Peyer's patch (tissue), 4 donors: ENCODE measurements at places on chromosomes 11 and 22.

DNA sequence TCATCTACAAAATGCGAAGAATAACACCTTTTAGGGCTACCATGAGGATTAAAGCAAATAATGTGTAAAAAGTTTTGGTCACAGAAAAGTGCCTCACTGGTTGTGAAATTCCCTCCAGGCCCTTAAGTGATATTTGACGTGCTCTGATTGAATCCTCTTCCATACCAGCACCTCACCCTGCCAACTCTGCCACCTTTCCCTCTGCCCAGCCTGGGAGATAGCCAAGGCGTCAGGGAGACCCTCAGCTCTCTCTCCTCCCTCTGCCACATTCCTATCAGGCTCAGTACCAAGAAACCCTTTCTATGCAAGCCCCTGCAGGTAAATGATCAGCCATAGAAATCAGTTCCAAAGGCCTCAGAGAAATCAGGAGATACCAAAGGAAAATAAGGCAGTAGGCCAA lies 21.4 kb downstream of the PLEKHA7 start:
- H3K27me3 ChIP-seq = no peaks in the 10 kb centered on the region
- DNase-seq = no peak
- no peak overlapping the region for H3K4me3 ChIP-seq
- no peaks in the 10 kb centered on the region for H3K4me1 ChIP-seq

GRCh38 chr22:11307998-11308397 lies 4220.0 kb upstream of the OR11H1 start:
- H3K4me3 ChIP-seq = no peak overlapping the region

- H3K4me3 ChIP-seq = no peak overlapping the region
- no peak for DNase-seq
- no peaks in the 10 kb centered on the region for H3K36me3 ChIP-seq
- H3K4me1 ChIP-seq = no peaks in the 10 kb centered on the region
- no peak overlapping the region for H3K27ac ChIP-seq
These were observed 85.9 kb upstream of the MYOD1 start for GRCh38 chr11:17633279-17633986.

DNA sequence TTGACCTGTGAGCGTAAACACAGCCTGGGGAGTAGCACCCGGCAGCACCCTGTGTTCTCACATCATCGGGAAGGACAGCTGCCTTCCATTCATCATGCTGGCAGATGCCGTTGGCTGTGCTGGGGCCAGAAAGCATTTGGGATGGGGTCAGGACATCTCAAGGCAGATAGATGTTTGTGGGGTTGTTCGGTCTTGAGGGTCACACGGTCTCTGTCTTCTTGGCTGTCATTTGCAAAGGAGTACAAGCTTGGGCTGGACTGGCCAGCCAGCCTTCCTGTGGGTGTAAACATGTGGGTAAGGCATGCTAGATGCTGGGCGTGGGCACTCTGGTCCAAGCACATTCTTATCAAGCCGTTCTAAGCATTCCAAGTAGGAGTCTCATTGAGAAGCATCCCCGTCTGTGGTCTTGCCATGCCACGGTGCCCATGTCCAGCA lies 81.4 kb downstream of the TBC1D22A start:
- no peak overlapping the region for H3K27ac ChIP-seq
- H3K4me1 ChIP-seq = no peaks in the 10 kb centered on the region
- no peak for DNase-seq
- H3K27me3 ChIP-seq = no peaks in the 10 kb centered on the region
- H3K4me3 ChIP-seq = no peak overlapping the region

GRCh38 chr11:134360050-134360835 lies 28.5 kb downstream of the GLB1L2 start:
- H3K27me3 ChIP-seq = no peaks in the 10 kb centered on the region
- H3K4me1 ChIP-seq = no peaks in the 10 kb centered on the region
- peak; percentile 90 for DNase-seq
- H3K27ac ChIP-seq = no peak overlapping the region

DNA sequence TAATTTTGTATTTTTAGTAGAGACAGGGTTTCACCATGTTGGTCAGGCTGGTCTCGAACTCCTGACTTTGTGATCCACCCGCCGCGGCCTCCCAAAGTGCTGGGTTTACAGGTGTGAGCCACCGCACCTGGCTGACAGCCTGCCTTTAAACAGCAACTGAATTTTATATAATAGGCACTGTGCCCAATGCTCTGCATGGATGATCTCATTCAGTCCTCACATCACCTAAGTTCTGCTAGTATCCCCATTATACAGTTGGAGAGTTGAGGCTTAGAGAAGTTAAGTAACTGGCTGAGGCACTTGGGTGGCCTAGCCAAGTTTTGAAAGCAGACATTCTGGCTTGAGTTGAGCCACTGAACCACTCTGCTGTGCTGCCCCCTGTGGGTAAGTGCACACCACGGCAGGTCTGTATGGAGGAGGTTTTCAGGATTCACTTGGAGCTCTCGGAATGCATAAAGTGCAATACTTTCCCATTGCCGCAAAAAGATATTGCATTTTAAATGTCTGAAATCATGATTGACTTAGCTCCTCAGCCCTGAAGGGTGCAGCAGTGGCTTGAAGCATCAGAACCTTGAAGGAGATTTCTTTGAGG lies 112.4 kb downstream of the LDLRAD3 start:
- H3K36me3 ChIP-seq = no peaks in the 10 kb centered on the region
- no peak overlapping the region for H3K4me3 ChIP-seq
- no peak overlapping the region for H3K27ac ChIP-seq
- H3K4me1 ChIP-seq = no peaks in the 10 kb centered on the region
- no peaks in the 10 kb centered on the region for H3K27me3 ChIP-seq

- no peak overlapping the region for H3K4me3 ChIP-seq
- H3K4me1 ChIP-seq = no peaks in the 10 kb centered on the region
- DNase-seq = no peak
- no peak overlapping the region for H3K27ac ChIP-seq
- H3K36me3 ChIP-seq = peaks cover 2% of the 10 kb centered on the region
These were observed 22.2 kb downstream of the AQP11 start for GRCh38 chr11:77611921-77612320.

GRCh38 chr22:48382197-48382596 lies 1445.5 kb downstream of the BRD1 start:
- H3K27me3 ChIP-seq = no peaks in the 10 kb centered on the region
- DNase-seq = peak; percentile 25
- no peak overlapping the region for H3K27ac ChIP-seq
- no peak overlapping the region for H3K4me3 ChIP-seq

GRCh38 chr22:37037669-37038068 lies 13.9 kb upstream of the KCTD17 start:
- no peak overlapping the region for H3K27ac ChIP-seq
- no peaks in the 10 kb centered on the region for H3K27me3 ChIP-seq
- H3K36me3 ChIP-seq = no peaks in the 10 kb centered on the region

DNA sequence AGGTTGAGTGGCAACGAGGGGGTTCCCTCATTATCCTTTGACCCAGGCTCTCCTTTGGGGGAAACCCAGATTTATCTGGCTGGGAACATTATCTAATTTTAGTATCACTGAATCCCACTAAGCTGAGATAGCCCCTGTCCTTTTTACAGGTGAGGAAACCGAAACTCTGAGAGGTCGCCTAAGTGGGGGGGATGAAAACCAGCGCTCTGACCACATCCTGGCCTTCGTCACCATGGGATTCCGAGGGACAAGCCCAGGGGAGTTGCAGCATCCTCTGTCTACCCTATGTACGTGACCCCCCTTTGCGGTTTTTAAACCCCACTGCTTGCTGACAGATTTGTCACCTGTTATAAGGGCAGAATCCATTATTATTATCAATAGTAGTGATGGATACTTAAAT lies 61.0 kb downstream of the ISX start:
- DNase-seq = no peak
- no peaks in the 10 kb centered on the region for H3K36me3 ChIP-seq
- no peak overlapping the region for H3K4me3 ChIP-seq
- no peaks in the 10 kb centered on the region for H3K27me3 ChIP-seq

DNA sequence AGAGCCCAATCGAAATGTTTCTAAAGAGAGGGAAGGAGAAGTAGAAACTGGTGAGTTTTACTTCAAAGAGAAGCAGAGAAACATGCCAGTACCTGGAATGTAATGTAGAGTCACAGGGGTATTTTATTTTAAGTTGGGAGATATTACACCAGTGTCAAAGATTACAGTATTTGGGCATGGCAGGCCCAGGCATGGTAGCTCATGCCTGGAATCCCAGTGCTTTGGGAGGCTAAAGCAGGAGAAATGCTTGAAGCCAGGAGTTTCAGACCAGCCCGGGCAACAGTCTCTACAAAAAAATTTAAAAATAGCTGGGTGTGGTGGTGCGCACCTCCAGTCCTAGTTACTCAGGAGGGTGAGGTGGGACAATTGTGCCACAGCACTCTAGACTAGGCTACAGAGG lies 2.7 kb downstream of the SYCE3 start:
- peaks cover 4% of the 10 kb centered on the region for H3K4me1 ChIP-seq
- H3K36me3 ChIP-seq = no peaks in the 10 kb centered on the region
- no peak overlapping the region for H3K4me3 ChIP-seq
- DNase-seq = no peak
- H3K27me3 ChIP-seq = no peaks in the 10 kb centered on the region

- H3K36me3 ChIP-seq = no peaks in the 10 kb centered on the region
- H3K27me3 ChIP-seq = no peaks in the 10 kb centered on the region
- H3K27ac ChIP-seq = no peak overlapping the region
- no peak for DNase-seq
- no peaks in the 10 kb centered on the region for H3K4me1 ChIP-seq
These were observed 17.6 kb upstream of the CALCB start for GRCh38 chr11:15055620-15056356.

GRCh38 chr22:27406389-27406861 lies 395.1 kb downstream of the MN1 start:
- H3K27ac ChIP-seq = no peak overlapping the region
- H3K4me3 ChIP-seq = no peak overlapping the region
- DNase-seq = no peak

GRCh38 chr22:19974268-19974861 lies 32.7 kb upstream of the TXNRD2 start:
- H3K27ac ChIP-seq = no peak overlapping the region
- DNase-seq = no peak
- no peak overlapping the region for H3K4me3 ChIP-seq
- peaks cover 4% of the 10 kb centered on the region for H3K4me1 ChIP-seq
- no peaks in the 10 kb centered on the region for H3K27me3 ChIP-seq
- H3K36me3 ChIP-seq = no peaks in the 10 kb centered on the region

DNA sequence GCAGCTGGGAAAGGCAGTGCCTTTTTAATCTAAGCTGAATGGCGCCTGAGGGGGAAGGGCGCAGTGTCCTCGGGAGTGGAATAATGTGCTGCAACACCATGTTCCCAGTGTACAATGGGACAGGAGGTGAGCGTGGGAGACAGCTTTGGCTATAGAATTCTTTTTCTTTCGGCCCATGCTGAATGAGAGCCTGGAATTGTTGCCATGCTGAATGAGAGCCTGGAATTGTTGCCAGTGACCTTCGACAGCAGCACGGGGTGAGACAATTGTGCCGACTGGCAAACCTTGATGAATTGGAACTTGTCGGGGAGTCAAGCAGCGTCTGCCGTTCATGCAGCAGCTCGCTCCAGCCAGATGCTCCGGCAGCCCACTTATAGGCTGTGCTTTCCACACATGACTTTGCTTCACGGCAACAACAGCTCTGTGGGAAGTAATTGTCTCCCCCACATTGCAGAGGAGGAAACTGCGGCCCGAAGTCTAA lies 141.4 kb upstream of the E2F8 start:
- no peaks in the 10 kb centered on the region for H3K4me1 ChIP-seq
- DNase-seq = no peak
- H3K36me3 ChIP-seq = no peaks in the 10 kb centered on the region
- no peaks in the 10 kb centered on the region for H3K27me3 ChIP-seq
- no peak overlapping the region for H3K27ac ChIP-seq
- no peak overlapping the region for H3K4me3 ChIP-seq

DNA sequence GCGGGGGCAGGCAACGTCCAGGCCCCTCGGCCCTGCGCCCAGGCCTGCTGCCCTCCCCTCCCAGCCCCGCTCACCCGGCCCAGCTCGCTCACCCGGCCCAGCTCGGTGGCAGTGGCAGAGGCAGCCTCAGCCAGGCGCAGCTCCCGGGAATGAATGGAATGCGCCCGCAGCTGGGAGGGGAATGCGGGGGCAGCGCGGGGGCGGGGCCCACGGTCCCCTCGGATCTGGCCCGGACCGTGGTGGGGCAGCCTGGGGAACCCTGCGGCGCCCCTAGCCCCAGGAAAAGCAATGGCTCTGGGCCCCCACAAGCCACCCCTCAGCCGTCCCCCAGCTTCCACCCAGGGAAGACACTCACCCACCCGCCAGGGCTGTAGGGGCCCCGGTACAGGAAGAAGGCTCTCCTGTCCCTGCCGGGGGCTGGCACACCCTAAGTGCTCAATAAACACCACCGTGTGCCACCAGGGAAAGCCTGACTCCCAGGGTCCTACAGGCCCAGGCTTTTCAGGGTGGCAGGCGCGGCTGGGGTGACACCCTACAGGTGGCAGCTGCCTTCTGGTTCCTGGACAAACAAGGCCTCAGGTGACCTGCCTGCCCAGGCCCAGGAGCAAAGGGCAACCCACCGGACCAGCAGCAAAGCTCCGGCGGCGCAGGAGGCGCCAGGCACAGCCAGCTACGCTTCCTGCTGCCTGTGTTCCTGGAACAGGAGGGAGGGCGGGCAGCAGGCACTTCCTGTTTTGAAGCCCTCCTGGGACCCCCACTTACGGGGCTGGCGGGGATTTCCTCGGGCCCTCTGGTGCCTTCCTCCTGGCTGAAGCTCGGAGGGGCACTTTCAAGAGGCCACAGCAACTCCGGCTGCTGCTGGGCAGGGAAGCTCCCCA lies 13.8 kb downstream of the PLXNB2 start:
- peaks cover 4% of the 10 kb centered on the region for H3K4me1 ChIP-seq
- no peaks in the 10 kb centered on the region for H3K27me3 ChIP-seq
- peak overlapping the region; percentile 90 for H3K27ac ChIP-seq
- DNase-seq = no peak

GRCh38 chr11:70191495-70192140 lies 11.5 kb upstream of the FADD start:
- peak; percentile 83 for DNase-seq
- no peaks in the 10 kb centered on the region for H3K4me1 ChIP-seq
- no peak overlapping the region for H3K27ac ChIP-seq

DNA sequence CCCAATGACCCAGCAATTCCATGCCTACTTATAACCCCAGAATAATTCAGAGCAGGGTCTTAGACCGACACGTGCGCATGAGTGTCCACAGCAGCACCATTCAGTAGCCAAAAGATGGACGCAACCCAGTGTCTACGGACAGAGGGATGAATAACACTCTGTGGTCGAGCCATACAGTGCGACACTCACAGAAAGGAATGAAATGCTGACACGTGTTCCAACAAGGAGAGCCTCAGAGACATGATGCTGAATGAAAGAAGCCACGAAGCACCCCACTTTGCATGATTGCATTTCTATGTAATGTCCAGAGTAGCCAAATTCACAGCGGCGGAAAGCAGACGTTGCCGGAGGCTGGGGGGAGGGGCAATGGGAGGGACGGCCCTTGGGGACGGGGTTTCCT lies 134.4 kb downstream of the CTTN start:
- no peak overlapping the region for H3K4me3 ChIP-seq
- no peaks in the 10 kb centered on the region for H3K27me3 ChIP-seq
- no peak overlapping the region for H3K27ac ChIP-seq

DNA sequence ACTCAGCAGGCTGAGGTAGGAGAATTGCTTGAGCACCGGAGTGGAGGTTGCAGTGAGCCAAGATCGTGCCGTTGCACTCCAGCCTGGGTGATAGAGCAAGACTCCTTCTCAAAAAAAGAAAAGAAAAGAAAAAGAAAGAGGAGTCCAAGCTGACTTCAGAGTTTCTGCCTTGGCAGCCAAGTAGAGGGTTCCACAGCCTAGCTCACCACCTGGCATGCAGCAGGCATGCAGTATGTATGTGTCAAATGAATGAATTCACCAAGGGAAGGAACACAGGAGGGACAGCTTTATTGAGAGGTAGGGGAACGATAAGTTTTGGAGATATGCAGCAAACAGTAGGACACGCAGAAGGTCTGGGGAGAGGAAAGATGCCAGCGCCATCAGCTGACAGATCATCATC lies 230.4 kb downstream of the BUD13 start:
- no peaks in the 10 kb centered on the region for H3K36me3 ChIP-seq
- no peak overlapping the region for H3K27ac ChIP-seq
- H3K27me3 ChIP-seq = no peaks in the 10 kb centered on the region
- DNase-seq = no peak
- no peak overlapping the region for H3K4me3 ChIP-seq
